Spleen (tissue), 13 donors: ENCODE measurements at places on chromosomes 13 and 19. TPM values are rescaled to one million over a fixed set of nuclear protein-coding genes. Genes with fewer than 3 reads are reported as not detected.

DNA sequence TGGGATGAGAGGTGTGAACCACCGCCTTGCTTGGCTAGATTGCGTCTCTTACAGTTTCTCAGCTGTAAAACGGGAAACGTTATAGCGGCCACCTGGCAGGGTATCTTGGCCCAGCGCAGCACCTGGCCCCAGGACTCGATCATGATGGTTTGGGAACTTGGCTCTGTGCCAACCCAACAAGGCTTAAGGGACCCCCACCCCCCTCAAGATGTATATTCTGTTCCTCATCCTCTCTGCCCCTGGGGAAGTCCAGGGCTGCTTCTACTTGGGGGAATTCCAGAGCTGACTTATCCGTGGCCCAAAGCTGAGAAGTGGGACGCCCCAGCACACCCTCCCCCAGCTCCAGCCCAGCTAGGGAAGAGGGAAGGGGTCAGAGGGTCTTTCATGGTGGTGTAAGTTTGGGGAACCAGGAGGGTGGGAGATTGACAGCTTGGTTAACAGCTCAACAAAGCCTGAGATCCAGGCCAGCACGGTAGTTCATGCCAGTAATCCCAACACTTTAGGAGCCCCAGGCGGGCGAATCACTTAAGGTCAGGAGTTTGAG lies 695 bp downstream of the ICAM1 start:
- H3K36me3 ChIP-seq, result peaks cover 41% of the 10 kb centered on the region
- H3K4me3 ChIP-seq, result peak overlapping the region; percentile 64
- no peaks in the 10 kb centered on the region for H3K27me3 ChIP-seq
- peak overlapping the region; percentile 99 for H3K27ac ChIP-seq
- H3K4me1 ChIP-seq, result peaks cover 50% of the 10 kb centered on the region

PRKCG gene
- 0.17 TPM for total RNA-seq

MBD3L2 gene
- not detected for total RNA-seq

DNA sequence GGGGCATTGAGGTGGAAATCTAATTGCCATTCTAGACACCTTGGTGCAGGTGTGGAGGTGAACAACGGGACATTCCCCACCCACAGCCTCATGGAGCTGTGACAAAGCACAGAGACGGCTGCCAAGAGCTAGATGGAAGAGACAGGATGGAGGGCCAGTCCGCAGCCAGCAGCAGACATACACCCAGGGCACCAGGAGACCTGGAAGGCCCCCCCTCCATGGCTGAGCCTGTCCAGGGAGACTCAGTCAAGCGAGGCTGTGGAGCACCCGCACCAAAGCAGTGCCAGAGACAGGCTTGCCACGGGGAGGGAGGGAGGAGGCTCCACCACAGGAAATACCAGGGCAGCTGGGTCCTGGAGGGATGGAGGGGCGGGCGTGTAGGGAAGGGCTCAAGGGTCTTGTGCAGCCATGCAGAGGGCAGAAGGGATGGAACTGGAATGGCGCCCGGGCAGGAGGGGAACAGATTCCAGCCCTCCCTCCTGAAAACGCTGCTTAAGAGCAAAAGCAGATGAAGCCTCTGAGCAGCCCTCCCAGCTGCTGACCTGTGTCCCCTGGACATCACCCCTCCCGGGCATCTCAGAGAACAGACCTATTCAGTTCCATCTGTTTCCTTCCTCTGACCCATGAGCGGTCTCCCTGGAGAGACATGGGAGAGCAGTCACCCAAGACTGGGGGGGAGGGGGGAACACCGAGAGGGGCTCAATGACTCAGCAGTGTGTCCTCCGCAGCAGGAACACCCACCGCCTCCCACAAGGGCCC lies 14.4 kb downstream of the EPS15L1 start:
- H3K36me3 ChIP-seq, result no peaks in the 10 kb centered on the region
- H3K27me3 ChIP-seq, result no peaks in the 10 kb centered on the region
- H3K4me3 ChIP-seq, result no peak overlapping the region
- H3K4me1 ChIP-seq, result peaks cover 54% of the 10 kb centered on the region
- H3K27ac ChIP-seq, result peak overlapping the region; percentile 65
- no peak for DNase-seq

ZNF729 gene
- total RNA-seq, result not detected

- H3K4me1 ChIP-seq, result no peaks in the 10 kb centered on the region
- no peak for DNase-seq
- no peak overlapping the region for H3K27ac ChIP-seq
- H3K36me3 ChIP-seq, result no peaks in the 10 kb centered on the region
Observed at GRCh38 chr13:25752957-25753551, 298.8 kb downstream of the SHISA2 start.

GRCh38 chr19:48619692-48620585 lies 633 bp downstream of the SPHK2 start:
- peaks cover 72% of the 10 kb centered on the region for H3K4me1 ChIP-seq
- H3K27me3 ChIP-seq, result no peaks in the 10 kb centered on the region
- DNase-seq, result peak; percentile 78
- H3K4me3 ChIP-seq, result peak overlapping the region; percentile 76
- peak overlapping the region; percentile 90 for H3K27ac ChIP-seq

DNA sequence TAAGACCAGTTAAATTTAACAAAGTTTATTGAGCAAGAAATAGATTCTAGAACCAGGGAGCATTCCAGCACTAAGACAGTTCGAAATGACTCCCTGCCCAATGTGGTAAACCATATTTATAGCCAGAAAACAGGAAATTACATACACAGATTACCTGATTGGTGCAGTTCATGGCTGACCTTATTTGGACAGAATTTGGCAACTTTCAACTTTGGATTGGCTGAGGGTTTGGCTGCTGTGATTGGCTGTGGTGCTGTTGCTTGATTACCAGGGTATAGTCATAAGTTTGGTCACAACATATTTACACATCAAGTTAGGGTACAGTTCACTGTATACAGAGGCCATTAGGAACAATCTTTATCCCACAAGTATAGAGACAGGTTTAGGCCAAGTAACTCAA lies 984.8 kb upstream of the MIR17HG start:
- H3K27ac ChIP-seq, result no peak overlapping the region
- H3K4me1 ChIP-seq, result no peaks in the 10 kb centered on the region
- no peaks in the 10 kb centered on the region for H3K36me3 ChIP-seq
- H3K27me3 ChIP-seq, result no peaks in the 10 kb centered on the region
- no peak overlapping the region for H3K4me3 ChIP-seq
- DNase-seq, result no peak

DNA sequence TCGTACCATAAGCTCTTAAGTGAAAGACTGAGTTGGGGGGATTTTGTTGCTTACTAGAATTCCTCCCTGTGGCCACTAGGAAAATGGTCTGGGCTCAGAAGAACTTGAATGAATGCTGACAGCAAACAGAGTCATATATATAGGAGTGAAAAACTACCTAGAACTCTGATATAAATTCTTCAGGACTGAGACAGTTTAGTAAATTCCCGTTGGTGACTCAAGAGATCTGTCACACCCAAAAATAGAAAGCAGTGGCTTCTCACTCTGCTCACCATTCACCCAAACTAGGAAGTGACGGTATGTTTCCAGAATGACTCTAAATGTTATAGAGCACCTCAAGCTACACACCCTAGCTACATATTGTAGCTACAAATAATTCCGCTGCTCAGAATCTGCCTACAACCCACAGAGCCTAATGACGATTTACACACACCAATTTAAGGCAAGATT lies 116.2 kb downstream of the TBC1D4 start:
- no peak for DNase-seq
- H3K36me3 ChIP-seq, result no peaks in the 10 kb centered on the region
- H3K27me3 ChIP-seq, result no peaks in the 10 kb centered on the region
- no peak overlapping the region for H3K27ac ChIP-seq
- no peak overlapping the region for H3K4me3 ChIP-seq

- H3K36me3 ChIP-seq, result peaks cover 11% of the 10 kb centered on the region
- H3K4me3 ChIP-seq, result peak overlapping the region; percentile 95
- DNase-seq, result peak; percentile 95
- peaks cover 58% of the 10 kb centered on the region for H3K4me1 ChIP-seq
Observed at GRCh38 chr19:42254089-42254849, 659 bp downstream of the ERF start.

GRCh38 chr13:61410669-61411297 lies 4.9 kb downstream of the PCDH20 start:
- H3K27ac ChIP-seq, result no peak overlapping the region
- no peaks in the 10 kb centered on the region for H3K36me3 ChIP-seq
- peaks cover 34% of the 10 kb centered on the region for H3K27me3 ChIP-seq
- H3K4me1 ChIP-seq, result no peaks in the 10 kb centered on the region
- no peak overlapping the region for H3K4me3 ChIP-seq

GRCh38 chr13:75135325-75135825 lies 346.6 kb downstream of the TBC1D4 start:
- H3K4me1 ChIP-seq, result no peaks in the 10 kb centered on the region
- DNase-seq, result no peak
- no peak overlapping the region for H3K27ac ChIP-seq
- H3K4me3 ChIP-seq, result no peak overlapping the region

DNA sequence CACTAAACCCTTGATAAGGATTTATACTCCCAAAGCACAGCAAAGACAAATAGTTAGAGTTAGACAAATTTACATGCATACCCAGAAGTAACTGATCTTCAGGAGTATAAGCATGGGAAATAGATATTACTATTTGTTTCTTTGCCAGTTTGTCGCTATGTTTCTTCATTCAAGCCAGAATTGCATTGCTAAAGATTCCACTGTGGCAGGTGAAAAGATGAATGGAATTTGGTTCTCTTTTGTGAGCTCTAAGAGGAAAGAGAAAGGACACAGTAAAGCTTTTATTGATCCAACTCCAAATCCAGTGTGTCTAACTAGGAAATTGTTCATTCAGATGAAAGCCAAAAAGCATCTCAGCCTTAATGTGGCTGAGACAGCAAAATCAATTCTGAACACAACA lies 292.3 kb upstream of the SPRY2 start:
- H3K4me1 ChIP-seq, result peaks cover 7% of the 10 kb centered on the region
- H3K27ac ChIP-seq, result no peak overlapping the region
- H3K27me3 ChIP-seq, result no peaks in the 10 kb centered on the region
- DNase-seq, result no peak
- H3K4me3 ChIP-seq, result no peak overlapping the region
- H3K36me3 ChIP-seq, result no peaks in the 10 kb centered on the region

CEACAM18 gene
- not detected for total RNA-seq

GRCh38 chr13:104021806-104022397 lies 955.7 kb upstream of the SLC10A2 start:
- no peak overlapping the region for H3K27ac ChIP-seq
- no peaks in the 10 kb centered on the region for H3K36me3 ChIP-seq
- H3K4me1 ChIP-seq, result no peaks in the 10 kb centered on the region
- H3K27me3 ChIP-seq, result no peaks in the 10 kb centered on the region
- DNase-seq, result no peak

DNA sequence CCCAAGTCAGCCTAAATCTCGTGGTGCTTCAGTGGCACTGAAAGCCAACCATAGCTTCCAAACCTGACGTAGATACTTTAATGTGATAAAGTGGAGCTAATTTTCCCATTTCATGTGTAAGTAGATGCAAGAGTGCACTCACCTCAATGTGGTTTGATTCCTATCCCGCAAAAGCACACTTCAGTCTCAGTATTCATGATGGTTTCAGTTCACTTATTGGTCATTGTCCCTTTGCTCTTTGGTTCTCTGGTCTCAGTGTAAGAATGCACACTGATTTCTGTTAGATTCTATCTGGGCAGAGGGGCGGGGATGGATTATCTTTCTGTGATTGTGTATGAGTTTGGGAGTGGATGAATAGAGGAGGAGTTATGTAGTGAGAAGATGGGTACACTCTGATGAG lies 340.6 kb downstream of the KCNRG start:
- H3K27ac ChIP-seq, result no peak overlapping the region
- H3K36me3 ChIP-seq, result no peaks in the 10 kb centered on the region
- H3K4me1 ChIP-seq, result peaks cover 28% of the 10 kb centered on the region
- no peak overlapping the region for H3K4me3 ChIP-seq
- no peaks in the 10 kb centered on the region for H3K27me3 ChIP-seq

- H3K27me3 ChIP-seq, result no peaks in the 10 kb centered on the region
- no peak for DNase-seq
- H3K4me3 ChIP-seq, result no peak overlapping the region
- no peaks in the 10 kb centered on the region for H3K4me1 ChIP-seq
Observed at GRCh38 chr13:97749174-97749573, 204.3 kb upstream of the IPO5 start.

GRCh38 chr13:113551081-113552000 lies 33.2 kb upstream of the TFDP1 start:
- DNase-seq, result peak; percentile 48
- H3K4me1 ChIP-seq, result no peaks in the 10 kb centered on the region
- no peaks in the 10 kb centered on the region for H3K27me3 ChIP-seq

CCL25 gene
- not detected for total RNA-seq

GRCh38 chr19:35514282-35514809 lies 897 bp upstream of the DMKN start:
- H3K4me3 ChIP-seq, result no peak overlapping the region
- H3K27me3 ChIP-seq, result peaks cover 8% of the 10 kb centered on the region
- peaks cover 15% of the 10 kb centered on the region for H3K4me1 ChIP-seq
- no peak overlapping the region for H3K27ac ChIP-seq

ZNF491 gene
- total RNA-seq, result 3.0 TPM

ZNF880 gene
- total RNA-seq, result 31.7 TPM

DNA sequence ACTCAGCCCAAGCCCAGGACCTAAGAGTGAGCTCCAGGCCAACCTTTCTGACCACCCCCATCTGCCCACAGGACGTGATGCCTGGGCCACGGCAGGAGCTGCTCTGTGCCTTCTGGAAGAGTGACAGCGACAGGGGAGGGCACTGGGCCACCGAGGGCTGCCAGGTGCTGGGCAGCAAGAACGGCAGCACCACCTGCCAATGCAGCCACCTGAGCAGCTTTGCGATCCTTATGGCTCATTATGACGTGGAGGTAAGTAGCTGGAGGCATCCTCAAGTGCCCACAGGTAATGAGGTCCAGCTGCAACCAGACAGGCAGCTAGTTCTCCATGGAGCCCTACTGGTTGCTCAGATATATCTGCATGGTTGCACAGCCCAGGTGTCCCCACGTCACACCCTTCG lies 14.8 kb downstream of the DDX39A start:
- H3K4me3 ChIP-seq, result no peak overlapping the region
- no peak overlapping the region for H3K27ac ChIP-seq
- no peak for DNase-seq
- H3K36me3 ChIP-seq, result peaks cover 99% of the 10 kb centered on the region

- DNase-seq, result no peak
- H3K36me3 ChIP-seq, result peaks cover 28% of the 10 kb centered on the region
- peaks cover 29% of the 10 kb centered on the region for H3K4me1 ChIP-seq
- H3K27me3 ChIP-seq, result peaks cover 9% of the 10 kb centered on the region
Observed at GRCh38 chr19:18870531-18871172, 25.3 kb downstream of the CERS1 start.

- H3K36me3 ChIP-seq, result no peaks in the 10 kb centered on the region
- no peak overlapping the region for H3K27ac ChIP-seq
- peak; percentile 68 for DNase-seq
- no peaks in the 10 kb centered on the region for H3K27me3 ChIP-seq
- H3K4me3 ChIP-seq, result no peak overlapping the region
- peaks cover 28% of the 10 kb centered on the region for H3K4me1 ChIP-seq
Observed at GRCh38 chr13:113582841-113583631, 1.5 kb upstream of the TFDP1 start.

GRCh38 chr13:54373211-54373610 lies 1344.6 kb downstream of the OLFM4 start:
- no peaks in the 10 kb centered on the region for H3K36me3 ChIP-seq
- H3K27me3 ChIP-seq, result no peaks in the 10 kb centered on the region
- no peak overlapping the region for H3K4me3 ChIP-seq
- no peak for DNase-seq
- no peaks in the 10 kb centered on the region for H3K4me1 ChIP-seq
